Iris pigment epithelial cell (primary cell): ENCODE measurements at places on chromosomes 11 and 22.

DNA sequence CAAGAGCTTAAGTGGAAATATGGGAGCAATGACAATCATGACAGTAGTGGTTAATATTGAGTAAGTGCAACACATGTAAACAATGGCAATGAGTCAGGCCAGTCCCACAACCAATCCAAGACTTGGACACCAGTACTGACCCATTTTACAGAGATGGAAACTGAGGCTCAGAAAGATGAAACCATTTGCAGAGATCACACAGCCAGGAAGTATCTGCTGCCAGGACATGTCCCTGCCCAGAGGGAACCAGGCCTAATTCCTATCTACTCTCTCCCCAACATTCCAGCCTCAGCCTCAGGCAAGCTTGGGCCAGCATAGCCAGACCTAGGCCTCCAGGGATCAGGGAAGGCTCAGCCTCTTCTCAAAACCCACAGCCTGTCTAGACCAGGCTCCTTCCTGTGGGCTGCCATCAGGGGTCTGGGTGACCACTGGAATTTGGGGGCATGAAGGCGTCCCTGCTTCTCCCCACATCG lies 395.1 kb downstream of the MN1 start:
- no peak for DNase-seq

GRCh38 chr11:123202155-123203151 lies 7.4 kb upstream of the CLMP start:
- DNase-seq: peak; percentile 53

DNA sequence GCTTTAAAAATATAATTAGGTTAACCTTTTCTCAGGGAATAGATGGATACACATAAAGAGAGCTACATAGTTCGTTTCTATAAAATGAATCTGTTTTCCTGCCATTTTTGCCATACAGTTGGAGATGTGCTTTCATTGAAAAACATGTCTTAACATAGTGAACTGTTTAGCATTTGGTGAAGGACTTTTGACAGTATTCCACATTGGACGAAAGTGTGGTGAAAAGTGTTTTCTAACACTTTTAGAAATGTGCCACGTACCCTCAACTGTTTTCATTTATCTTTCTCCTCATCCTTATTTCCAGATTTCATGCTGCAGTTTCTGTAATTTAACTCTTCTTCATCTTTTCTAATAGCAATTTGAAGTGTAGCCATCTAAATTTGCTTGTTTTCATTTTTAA lies 249.1 kb upstream of the MTNR1B start:
- DNase-seq: no peak

- DNase-seq: no peak
Observed at GRCh38 chr22:22689621-22690345, 45.4 kb downstream of the GGTLC2 start.

GRCh38 chr11:86672007-86672621 lies at the start of gene ME3:
ME3 (minus strand) TSS chr11:86672616.
- peak; percentile 68 for DNase-seq

- DNase-seq: no peak
Observed at GRCh38 chr22:39090426-39091064, 6.5 kb upstream of the APOBEC3H start.
